ENCODE measurements at places on chromosomes 16 and 17. TPM values are rescaled to one million over a fixed set of nuclear protein-coding genes. Genes with fewer than 3 reads are reported as not detected.

Gene FBXL16
- total RNA-seq: 6.5 TPM

Gene HEATR9
- 0.27 TPM for total RNA-seq

Gene HOXB6
- 6.3 TPM for total RNA-seq

Gene KRTAP17-1
- total RNA-seq: not detected

Gene HOXB7
- total RNA-seq: 8.1 TPM

Gene PDE6G
- not detected for total RNA-seq

Gene SUZ12
- total RNA-seq: 22.6 TPM

Gene CLEC19A
- total RNA-seq: 0.13 TPM

Gene KRTAP2-2
- total RNA-seq: not detected

Gene TNFRSF12A
- total RNA-seq: 13.6 TPM

Gene SHISA6
- total RNA-seq: 11.0 TPM

Gene CHD9NB
- total RNA-seq: 7.5 TPM

Gene MAF
- 168 TPM for total RNA-seq

Gene CCL16
- 1.1 TPM for total RNA-seq

Gene ABCC6
- 5.1 TPM for total RNA-seq

Gene EIF5A
- 168 TPM for total RNA-seq

Gene BMERB1
- 40.0 TPM for total RNA-seq

Gene ADCY7
- 39.4 TPM for total RNA-seq

All from sciatic nerve (tissue), 2 donors.